Stimulated activated CD8-positive, alpha-beta memory T cell treated with anti-CD3 and anti-CD28 coated beads, Interleukin-4, amount 100 ng/mL, for 1 hour (primary cell): ENCODE measurements at places on chromosomes 1 and 21.

GRCh38 chr21:25428537-25428936 is 178.7 kb downstream of the MRPL39 start:
- no peak for DNase-seq

DNA sequence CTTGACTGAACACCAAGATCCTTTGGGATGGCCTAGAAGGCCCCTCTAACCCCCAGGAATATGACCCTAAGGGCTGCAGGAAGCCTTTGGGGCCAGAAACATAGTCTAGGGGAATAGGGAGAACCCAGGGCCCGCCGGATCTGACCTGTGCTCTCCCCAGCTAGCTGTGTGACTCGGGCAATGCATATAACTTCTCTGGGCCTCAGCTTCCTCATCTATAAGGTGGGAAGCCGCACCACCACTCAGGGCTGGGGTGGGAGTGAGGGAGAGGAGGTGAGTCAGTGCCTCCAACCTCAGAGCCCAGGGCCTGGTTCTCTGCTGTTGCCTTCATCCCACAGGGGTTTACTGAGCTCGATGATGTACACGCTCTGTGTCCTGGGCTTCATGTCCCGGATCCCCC is 434.4 kb downstream of the PTPRU start:
- no peak for DNase-seq

GRCh38 chr1:161499099-161500039 is 5.9 kb upstream of the FCGR2A start:
- no peak for DNase-seq

DNA sequence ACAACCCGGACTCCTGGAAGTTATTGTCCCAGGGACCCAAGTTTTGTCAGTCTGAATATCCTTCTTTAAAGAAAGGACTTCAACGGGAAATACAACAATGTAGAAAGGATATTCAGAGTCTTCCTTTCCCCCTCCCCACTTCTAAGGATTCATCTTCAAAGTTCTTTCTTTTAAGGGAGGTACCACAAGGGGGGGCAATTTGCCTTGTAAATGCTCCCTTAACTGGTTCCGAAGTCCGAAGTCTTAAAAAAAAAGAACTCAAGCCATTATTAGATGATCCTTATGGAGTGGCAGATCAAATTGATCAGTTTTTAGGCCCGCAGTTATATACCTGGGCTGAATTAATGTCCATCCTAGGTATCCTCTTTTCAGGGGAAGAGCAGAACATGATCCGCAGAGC is 47.0 kb downstream of the SERINC2 start:
- no peak for DNase-seq

DNA sequence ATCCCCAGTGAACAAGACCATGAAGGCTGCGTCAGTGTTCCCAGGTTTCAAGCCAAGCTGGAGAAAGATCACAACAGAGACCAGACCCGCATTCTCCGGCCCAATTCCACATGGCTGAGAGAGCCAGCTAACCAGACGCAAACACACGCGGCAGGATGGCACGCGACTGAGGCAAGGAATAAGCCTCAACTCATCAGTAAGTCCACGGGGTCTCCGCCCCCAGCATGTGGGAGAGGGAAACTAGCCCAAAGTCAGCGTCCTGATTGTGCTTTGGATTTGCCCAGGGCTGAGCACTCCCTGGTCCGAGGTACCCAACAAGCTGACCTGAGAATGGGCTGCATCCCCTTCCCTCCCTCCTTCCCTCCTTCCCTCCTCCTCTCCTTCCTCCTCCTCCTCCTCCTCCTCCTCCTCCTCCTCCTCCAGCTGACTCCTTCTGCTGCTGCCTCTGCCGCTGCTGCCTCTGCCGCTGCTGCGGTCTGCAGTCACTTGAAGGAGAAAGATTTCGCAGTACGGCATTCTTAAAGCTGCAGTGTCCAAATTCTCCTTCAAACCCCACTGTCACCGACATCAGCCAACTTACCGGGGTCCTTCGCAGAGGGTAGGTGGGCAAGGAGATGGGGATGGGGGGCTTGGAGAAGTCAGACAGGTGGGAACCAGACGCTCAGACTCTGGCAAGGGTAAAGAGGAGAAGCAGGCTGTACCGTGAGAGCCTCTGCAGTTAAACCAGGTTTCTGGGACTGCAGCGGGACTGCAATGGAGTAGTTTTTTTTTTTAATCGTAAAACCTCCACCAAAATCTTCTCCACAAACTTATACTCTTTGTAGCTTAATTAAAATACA is 33.0 kb upstream of the H6PD start:
- no peak for DNase-seq

- no peak for DNase-seq
These were observed 77.1 kb downstream of the CD247 start for GRCh38 chr1:167441222-167441621.

DNA sequence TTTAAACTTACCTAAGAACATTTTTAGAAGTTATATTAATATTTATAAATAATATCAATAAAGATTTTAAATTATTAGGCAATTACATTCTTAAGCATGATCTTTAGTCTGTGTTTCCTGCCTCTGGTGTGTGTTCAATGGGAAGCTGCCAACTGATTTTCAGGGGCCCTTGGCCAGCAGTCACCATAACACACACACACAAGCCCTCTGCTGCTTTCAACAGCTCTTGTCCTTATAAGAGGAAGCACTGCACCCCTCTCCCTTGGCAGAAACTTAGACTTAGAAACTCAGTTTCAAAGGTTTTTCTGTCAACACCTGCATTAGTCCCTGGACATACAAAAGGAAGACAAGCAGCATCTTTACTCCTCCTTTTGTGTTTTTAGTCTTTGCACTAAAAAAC is 81.4 kb downstream of the VAV3 start:
- DNase-seq: no peak

- DNase-seq: no peak
These were observed 13.0 kb upstream of the CLDN19 start for GRCh38 chr1:42753070-42753469.

- no peak for DNase-seq
These were observed 6.8 kb upstream of the OLIG2 start for GRCh38 chr21:33018707-33019465.
